ENCODE measurements at places on chromosomes 13 and 19.
A peak's percentile ranks its signal among the peaks of the same experiment; 100 is the strongest.

GRCh38 chr19:42422092-42422900, 4.9 kb downstream of the LIPE start:
- no peak for DNase-seq

DNA sequence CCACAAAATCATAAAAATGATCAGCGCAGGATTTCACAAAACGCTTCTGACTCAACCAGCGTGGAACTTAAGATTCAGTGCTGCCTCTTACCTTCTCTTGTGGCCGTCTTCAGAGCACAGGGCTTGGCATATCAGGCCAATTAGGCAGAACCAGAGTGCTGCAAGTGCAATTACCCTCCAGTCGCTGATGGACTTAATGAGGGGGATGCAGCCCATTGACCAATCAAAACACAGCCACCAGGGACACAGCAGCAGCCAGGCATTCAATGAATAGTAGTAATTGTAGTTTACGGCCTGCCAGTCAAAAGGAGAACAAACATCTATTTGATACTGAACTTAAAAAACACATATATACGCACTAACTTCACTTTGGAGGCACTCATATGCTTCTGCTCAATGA, 38.2 kb downstream of the TMTC4 start:
- DNase-seq = no peak

DNA sequence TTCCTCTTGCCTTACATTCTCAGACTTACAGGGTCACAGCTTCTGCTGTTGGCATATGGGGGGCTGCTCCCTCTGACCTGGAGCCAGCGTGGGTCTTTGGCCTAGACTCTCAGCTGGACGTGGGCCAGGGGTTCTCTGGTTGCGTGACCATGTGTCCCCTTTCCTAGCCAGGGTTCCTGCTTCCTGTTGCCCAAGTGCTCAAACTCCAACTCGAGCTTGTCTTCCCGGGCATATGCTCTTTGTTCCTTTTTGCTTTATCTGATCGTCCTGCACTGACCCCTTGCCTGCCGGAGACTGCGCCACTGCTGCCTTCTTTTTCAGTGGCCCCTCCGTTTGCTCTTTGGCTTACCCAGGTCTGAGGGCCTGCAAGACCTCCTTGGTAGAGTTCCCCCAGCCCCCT, 25.3 kb upstream of the GPR183 start:
- DNase-seq = peak; percentile 52

- no peak for DNase-seq
These were observed 272.6 kb downstream of the EFNB2 start for GRCh38 chr13:106262886-106263285.

GRCh38 chr13:76683854-76684253, 202.4 kb downstream of the KCTD12 start:
- no peak for DNase-seq

DNA sequence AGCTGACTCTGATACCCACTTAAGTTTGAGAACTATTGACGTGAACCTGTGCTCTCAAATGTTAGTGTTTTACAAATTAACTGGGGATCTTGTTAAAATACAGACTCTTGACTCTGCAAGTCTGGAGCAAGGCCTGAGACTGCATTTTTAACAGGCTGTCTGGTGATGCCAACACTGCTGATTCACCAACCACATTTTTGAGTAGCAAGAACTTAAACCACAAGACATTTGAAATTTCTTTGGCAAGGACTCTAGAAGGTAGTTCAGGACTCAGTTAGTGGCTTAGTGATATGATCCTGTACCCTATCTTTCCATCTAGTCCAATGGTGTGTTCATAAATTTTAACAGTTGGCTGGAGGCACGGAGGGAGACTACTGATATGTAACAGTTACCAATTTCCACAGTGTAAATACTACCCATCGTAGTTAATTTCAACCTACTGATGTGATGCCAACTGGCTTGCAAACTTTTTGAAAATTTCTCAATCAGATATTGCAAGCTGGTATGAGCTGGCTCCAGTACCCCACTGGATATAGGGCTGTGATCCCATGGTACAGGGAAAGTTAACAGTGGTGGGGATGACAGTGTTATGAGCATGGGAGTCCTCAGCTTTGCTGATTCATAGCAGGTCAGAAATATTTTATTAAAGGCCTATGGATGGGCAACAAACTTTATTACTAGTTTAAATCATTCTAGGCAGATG, 255.1 kb downstream of the TBC1D4 start:
- no peak for DNase-seq

GRCh38 chr13:107361666-107362065, 793.7 kb upstream of the ARGLU1 start:
- no peak for DNase-seq

DNA sequence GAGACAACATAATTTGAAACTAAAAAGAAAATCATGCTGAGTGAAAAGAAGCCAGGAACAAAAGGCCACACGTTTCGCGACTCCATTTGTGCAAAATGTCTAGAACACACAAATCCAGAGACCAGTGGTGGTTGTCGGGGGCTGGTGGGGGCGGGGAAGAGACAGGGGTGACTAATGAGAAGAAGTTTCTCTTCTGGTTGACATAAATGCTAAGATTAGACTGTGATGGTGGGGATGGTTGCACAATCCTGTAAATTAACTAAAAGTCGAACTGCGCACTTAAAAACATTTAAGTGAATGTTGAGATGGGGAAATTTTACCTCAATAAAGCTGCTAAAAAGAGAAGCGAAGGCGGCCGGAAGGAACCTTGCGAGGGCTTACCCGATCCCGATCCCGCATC, 7.1 kb downstream of the AKAP8 start:
- no peak for DNase-seq

DNA sequence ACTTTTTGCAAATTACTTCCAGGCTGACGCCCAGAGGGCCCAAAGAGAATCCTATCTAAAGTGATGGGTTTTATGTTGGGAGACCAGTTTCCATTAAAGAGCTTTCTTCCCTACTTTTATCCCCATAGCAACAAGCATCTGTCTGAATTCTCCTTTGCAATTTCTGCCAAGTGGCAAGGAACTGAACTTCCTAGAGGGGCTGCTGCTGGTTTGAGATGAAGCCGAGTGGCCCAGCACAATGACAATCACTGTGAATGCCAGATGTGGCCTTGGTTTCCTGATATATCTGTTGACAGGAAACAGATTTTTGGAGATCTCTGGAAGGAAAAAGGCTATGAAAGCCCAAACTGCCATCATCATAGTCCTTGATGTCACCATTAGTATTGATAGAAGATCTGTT, 198.6 kb downstream of the OXGR1 start:
- DNase-seq = no peak

DNA sequence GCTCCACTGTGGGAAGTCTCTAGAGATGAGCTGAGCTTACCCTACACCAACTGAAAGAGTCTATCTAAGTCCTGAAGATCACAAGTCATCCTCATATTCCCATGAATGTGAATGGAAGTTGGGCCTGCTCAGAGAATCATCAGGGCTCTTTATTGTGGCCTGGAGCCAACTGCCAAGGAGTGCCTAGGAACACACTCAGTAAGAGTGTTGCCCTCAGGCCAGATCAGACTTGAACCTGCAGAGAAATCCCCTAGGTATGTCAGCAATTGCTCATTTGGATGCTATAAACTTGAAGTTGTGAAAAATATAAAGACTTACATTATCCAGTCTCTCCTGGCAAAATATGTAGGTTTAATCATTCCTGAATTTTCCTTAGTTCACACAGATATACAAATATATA, 1070.2 kb downstream of the EFNB2 start:
- no peak for DNase-seq

DNA sequence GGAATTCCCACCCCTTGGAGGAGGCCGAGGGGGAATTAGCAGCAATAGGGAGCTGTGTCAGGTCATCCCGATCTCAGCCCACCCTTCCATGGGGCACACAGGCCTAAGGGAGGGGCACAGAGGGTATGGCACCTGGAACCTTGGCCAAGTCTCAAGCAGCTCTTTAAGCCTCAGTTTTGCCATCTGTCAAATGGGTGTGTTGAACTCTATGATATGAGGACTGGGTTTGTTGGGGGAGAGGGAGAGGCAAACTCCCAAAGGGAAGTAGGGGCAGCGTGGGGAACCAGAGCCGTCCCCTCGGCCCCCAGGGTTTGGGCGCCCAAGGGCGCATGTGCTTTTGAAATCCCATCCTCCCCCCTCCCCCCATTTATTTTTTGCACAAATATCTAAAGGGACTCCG, 49.7 kb downstream of the COLGALT1 start:
- DNase-seq = no peak

- no peak for DNase-seq
These were observed at the start of gene EML2 for GRCh38 chr19:45638930-45639729. TSS of gene EML2 (minus strand) at chr19:45639397. CDS start at chr19:45639376, 21 bp downstream.

GRCh38 chr19:829129-829758, 1.6 kb downstream of the AZU1 start:
- DNase-seq = no peak

GRCh38 chr13:112165712-112166111, 98.8 kb downstream of the SOX1 start:
- no peak for DNase-seq

GRCh38 chr13:110138700-110139036, 168.3 kb downstream of the COL4A1 start:
- no peak for DNase-seq

DNA sequence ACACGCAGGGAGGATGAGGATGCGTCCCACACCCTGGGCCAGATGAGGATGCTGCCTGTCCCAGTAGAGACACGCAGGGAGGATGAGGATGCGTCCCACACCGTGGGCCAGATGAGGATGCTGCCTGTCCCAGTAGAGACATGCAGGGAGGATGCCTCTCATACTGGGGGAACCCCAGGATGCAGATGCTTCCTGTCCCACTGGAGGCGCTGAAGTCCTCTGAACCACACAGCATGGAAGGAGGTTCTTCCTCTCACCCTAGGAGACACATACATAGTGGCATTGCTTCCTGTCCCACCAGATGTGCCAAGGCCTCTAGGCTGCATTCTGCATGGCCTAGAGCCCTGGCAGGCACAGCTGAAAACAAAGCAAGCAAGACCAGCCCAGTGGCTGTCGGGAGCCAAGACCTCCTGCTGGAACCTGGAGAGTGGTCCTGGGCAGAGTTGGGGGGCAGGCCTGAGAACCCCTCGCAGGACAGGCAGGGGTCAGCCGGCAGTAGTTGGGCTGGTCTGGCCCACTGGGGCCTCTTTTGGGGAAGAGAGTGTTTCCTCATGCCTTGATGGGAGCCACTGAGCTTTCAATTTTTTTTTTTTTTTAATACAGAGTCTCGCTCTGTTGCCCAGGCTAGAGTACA, 4.3 kb downstream of the HPN start:
- no peak for DNase-seq

DNA sequence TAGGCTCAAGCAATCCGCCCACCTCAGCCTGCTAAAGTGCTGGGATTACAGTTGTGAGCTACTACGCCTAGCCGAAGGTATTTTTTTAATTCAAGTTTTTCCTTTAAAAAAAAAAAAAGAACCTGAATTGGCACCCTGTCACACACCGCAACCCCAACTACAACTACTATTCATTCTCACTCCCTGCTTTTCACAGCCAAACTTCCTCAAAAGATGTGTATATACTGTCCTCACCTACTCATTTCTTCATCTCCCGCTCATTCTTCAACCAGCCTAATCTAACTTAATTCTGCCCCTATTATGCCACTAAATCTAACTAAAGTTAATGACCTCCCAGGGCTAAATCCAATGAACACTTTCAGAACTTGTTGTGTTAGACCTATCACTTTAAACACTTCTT, 12.7 kb upstream of the WBP4 start:
- DNase-seq = no peak

- no peak for DNase-seq
These were observed 2.9 kb downstream of the CILP2 start for GRCh38 chr19:19540715-19541515.

- no peak for DNase-seq
These were observed 1765.8 kb downstream of the SLITRK1 start for GRCh38 chr13:82116422-82116989.

- no peak for DNase-seq
These were observed 770.8 kb upstream of the SLITRK6 start for GRCh38 chr13:86569974-86570373.

- DNase-seq = no peak
These were observed 324.4 kb downstream of the LMO7 start for GRCh38 chr13:75960538-75960994.

Measured in gastrocnemius medialis (tissue), 4 donors.